DMS 273 treated with DMSO at 0.1 percent for 48 hours (cell line): ENCODE measurements at places on chromosomes 3 and 15.

GRCh38 chr15:99054892-99055291 is 47.3 kb upstream of the PGPEP1L start:
- no peak for DNase-seq

GRCh38 chr15:40092256-40092978 is 16.3 kb downstream of the BMF start:
- peak; percentile 22 for DNase-seq

DNA sequence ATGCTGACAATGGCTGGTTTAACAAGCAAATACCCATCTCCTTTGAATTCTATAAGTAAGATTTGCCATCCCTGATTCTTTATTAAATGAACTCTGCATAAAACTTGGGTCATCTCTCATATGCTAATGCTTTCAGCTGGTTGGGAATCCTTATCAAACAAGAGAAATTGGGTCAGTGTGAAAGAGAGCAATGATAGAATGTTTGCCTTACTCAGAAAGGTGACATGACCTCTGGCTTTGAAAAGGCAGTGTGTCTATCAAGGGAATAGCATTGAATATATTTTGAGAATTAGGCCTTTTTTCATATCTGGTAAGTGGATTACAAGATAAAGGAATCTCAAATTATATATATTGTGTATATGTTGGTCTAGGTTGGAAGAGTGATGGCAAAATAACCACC is 8.7 kb upstream of the SLC7A14 start:
- no peak for DNase-seq

- no peak for DNase-seq
Measured at GRCh38 chr3:48408823-48409281, 21.0 kb downstream of the PLXNB1 start.

DNA sequence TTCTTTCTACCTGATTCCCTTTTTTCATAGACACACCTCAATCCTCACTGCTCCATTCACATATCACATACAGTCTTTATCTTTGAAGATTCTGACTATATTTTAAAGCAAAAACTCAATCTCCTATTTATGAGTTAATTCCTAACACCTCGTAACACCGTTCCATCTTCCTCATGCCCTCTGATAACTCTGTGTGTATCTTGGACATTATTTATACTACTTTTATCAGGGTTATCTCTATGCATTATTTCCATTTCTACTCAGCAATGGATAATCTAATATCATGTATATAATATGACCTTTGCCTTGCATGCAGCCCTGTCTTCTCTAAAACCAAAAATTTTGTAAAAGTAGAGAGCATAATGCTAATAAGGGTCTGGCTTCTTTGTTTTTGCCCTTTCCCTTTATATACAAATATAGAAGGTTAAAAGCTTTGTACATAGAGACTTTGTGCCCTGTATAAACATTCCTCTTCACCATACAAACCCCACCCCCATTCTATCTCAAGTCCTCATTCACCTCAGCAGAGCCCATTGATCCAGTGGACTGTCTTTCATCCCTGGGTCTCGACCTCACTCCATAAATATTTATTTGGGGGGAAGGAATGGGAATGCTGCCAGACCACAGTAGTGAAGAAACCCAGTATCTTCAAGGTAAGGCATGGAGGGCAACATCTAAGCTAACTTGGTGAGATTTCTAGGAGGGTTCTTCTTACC is 21.8 kb downstream of the TRIM42 start:
- DNase-seq, result no peak

DNA sequence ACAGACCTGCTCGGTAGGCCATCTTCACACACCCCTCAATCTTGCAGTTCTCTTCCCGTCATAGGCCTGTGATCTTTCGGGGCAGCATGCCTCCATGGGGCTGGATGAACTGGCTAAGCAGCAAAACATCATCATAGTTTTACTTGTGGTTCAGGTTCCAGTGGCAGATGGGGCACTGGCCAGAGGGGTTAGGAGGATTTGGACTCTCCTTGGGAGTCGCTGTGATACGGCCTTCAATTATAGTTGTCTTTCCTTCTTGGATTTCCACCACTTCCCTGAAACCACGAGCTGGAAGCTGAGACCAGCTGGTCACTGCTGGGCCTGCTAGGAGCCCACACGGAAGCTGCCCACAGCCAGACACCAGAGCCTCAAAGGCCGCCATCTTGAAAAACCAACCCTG is 15.7 kb downstream of the ZNF589 start:
- DNase-seq, result no peak

GRCh38 chr3:21654662-21655061 is 96.3 kb downstream of the ZNF385D start:
- DNase-seq, result no peak

DNA sequence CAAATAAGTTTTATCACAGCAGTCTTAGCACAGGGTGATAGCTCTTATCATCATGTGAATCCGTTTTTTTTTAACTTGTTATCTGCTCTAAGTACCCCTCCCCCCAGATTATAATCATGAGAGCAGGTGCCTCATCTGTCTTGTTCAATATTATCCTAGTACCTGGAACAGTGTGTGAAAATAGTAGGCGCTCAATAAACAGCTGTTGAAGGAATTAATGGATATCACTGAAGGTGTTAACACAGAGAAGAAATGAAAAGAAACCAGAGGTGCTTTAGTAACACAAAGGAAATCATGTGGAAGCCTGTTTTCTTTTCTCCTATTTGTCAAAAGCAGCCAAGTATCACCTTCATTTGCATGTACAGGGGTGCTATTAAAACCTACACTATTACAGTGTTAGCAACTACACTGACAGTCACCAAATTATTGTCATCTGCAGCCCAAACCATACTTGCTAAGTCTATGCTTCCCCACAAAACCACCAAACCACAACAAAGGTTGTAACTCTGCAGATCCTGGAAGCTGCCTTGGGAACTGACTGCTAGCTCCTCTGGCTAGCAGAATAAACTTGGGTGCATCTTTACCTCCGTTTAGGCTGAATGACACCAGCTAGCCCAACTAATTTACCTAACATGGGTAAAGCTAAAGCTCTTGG is 2.9 kb downstream of the XPC start:
- DNase-seq, result no peak

DNA sequence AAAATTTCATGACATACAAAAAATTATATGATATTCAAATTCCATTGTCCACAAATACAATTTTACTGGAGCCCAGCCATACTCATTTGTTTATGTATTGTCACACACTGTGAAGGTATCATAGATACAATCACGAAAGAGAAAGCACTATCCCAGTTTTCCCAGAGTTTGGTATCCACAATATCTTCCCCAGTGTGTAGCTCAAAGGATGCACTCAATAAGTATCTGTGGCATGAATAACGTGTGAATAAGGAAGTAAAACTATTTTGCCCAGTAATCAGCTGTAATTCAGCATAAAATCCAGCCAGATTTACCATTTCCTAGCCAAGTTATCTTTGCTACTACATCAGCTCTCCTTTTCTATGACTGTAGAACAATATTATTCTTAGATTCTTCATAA is 131.3 kb upstream of the KCNMB2 start:
- no peak for DNase-seq

DNA sequence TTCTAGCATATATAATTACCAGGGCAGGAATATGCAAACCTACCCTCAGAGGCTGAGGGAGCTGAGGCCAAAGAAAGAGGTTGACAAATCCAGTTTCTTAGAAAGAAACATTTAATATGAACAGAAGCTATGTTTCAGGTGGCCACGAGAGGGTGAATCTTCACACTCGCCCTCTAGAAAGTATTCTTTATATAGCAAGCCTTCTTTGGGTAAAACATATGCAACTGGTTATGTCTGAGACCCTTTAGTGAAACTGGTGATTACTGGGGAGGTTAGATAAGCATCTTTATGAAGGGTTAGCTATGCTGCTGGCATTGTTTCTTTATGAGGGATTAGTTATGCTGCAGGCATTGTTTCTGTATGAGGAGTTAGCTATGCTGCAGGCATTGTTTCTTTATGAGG is 50.7 kb upstream of the GOLGA6L2 start:
- no peak for DNase-seq

GRCh38 chr15:93152360-93152759 is 63.3 kb upstream of the RGMA start:
- no peak for DNase-seq

DNA sequence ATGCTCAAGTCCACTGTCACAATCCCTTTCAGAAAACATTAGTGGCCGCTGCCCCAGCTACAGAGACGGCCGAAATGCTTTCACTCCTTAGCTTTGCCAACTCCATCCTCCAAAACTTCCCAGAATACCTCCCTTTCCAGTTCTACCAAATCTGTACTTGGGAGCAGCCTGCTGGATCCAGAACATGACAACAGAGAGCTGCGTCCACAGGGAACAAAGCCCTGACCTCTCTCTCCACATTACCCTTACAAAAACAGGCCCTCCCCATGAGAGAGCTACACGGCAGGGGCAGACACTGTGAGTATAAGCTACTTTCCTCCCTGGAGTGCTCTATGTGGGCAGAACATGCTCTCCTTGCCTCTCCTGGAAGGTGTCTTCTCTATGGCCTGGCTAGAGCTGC is 6.3 kb downstream of the RBM15B start:
- DNase-seq, result no peak

GRCh38 chr3:49428752-49429080 is 408 bp downstream of the NICN1 start:
- DNase-seq, result no peak

DNA sequence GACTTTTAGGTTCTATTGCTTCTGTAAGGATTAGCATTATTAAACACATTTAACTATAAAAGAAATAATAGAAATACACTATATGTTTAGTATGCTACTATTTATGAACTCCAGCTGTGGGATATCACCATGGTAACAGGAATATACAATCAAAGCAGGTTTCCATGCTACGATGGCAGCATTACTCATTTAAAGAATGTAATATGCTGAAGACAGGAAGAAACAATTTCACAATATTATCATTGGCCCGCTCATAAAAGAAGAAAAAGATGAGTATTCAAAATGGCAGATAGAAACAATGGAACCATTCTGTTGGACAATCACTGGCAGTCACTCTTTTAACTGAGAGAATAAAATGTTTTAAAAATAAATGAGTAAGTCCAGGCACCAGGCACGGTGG is 153.4 kb downstream of the CBLB start:
- no peak for DNase-seq
